ENCODE measurements at places on chromosomes 16 and 17.

DNA sequence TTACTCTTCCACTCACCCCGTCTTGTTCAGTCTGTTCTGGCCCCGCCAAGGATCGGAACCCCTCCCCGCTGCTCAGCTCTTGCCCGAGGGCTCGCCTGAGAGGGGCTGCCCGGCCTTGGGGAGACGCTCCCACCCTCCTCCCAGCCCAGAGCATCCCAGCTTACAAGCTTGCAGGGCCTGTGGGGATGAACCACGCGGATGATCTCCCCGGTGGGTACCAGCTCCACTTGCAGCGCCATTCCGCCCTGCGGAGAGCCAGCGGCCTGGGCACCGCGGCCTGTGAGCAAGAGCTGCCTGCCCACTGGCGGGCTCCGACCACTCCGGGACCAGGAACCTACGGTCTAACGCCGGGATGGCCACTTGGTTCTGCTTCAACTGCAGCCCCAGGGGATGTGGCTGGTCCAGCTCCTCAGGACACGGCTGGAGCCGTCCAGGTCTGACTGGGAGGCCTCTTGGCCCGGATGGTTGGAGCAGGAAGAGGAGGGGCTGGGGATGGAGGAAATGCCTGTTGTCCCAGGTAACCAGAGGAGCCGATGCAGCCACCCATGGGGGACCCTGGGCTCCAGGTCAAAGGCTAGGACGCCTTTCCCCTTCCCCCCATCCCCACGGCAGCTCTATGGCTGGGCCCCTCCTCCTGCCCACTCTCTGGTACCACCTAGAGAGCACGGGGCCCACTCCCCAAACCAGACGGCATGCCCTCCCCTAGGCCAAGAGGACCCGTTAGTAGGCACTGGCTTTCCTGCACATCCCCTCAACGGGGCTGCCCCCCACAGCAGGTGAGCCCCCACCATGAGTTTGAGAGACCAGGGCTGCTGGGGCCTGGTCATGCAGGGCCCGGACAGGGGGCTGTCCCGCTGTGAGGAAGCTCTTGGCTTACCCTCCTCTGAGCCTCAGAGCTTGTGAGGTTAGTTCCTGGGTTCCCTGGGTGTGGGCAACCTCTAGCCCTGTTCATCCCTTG is at the start of gene MYO1C:
MYO1C (minus strand) TSS at position 438 of the 958 bp plus-strand sequence; CDS start at position 239, 199 bp downstream.
- no peak for DNase-seq

- no peak for DNase-seq
These were observed 218.6 kb upstream of the ASIC2 start for GRCh38 chr17:33511670-33512069.

DNA sequence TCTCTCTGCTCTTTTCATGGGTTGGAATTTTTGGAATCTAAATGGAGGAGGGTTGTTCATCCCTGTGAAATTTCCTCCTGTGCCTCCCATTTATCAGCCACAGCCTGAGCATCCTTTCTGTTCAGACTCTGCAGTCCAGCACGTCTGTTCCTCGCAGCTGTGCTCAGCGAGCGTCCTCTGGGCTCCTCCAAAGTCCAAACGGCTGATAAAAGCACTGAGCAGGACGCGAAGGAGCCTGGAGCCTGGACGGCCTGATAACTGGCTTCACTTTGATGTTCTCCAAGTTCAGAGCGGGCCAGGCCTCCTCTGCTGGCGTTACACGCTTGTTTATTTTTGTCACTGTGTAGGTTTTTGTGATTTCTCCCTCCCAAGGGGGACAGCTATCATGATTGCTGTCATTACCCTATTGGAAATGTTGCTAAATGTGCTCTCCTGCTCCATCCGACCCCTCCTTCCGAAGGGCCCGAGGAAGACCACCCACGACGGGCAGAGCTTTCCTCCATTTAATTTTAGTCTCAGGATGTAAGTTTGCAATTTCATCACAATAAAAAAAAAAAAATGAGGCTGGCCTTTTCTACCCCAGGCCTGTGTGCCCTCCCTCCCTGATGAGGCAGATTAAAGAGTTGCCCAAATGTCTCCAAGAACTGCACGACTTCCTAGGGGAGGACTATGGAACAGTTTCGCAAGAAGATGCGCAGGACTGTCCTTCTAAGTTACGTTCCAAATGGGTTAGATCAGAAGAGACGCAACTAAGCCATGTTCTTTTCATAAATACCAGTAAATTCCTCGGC is 290.5 kb upstream of the FOXF1 start:
- DNase-seq: no peak

- DNase-seq: peak; percentile 14
These were observed 104.9 kb downstream of the CEP112 start for GRCh38 chr17:66087073-66087472.

GRCh38 chr17:45824475-45824874 is 20.2 kb upstream of the SPPL2C start:
- no peak for DNase-seq

DNA sequence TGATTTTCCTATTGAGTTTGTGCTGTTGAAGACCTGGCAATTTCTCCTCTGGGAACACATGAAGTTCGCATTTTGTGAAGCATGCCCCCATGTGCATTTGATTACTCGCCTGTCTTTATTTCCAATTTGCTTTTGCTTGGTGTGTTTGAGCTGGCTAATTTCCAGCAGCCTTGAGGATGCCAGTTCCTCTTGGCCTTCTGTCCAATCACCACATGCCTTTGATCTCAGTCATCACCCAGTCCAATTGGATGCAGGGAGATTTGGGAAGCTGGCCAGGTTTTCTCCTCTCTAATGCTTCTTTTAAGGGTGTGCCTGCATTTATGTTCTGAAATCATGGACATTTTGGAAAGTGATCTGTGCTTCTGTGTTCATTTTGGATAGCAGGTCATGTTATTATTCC is 3.8 kb upstream of the TMEM100 start:
- peak; percentile 98 for DNase-seq

DNA sequence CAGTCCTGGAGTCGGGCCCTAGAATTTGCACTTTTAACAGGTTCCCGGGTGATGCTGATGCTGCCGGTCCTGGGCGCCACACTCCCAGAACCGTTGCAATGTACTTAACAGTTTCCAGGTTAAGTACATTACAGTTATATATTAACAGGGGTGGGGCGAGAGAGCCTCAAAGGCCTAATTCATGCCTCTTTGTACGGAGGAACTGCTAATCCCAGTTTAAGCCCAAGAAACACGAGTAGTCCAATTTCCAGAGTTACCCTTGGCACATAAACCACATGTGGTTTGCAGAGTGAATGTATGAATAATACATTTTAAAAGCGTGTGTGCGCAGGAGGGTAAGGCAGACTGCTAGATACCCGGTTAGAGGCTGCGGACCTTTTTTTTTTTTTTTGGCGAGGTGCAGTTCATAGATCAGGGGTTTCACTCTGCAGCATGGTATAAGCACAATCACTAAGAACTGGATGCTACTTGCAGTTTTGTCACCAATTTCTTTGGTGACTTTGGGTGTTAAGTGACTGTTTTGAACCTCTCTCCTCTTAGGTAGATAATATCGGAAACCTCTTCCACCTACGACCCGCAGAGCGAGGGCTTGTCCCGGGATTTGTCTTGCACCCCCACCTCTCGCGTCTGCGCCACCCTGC is 713 bp downstream of the COX11 start:
- peak; percentile 59 for DNase-seq

DNA sequence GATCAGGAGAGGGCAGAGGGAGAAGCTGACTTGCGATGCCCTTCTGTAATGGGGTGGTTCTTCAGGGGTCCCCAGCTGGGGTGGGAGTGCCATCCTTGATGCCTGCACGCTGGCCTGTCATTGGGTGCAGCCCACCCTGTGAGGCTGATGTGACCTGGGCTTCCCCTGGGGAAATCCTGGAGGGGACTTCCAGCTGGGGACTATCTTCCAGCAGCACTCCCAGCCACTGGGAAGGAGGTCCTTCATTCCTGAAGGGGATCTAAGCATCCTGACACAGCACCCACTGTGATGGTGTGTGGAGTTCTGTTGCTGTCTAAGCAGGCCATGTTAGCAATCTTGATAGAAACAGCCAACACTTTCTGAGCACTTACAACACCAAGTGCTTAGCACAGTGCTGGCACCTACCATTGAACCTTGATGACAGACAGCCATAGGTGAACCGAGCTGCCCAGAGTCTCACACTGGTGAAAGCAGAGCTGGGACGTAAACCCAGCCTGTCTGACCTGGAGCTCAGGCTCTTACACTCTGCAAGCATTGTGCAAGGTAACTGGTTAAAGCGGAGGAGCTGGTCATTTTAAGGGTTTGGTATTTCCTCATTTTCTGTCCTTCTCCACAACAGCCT is 211.3 kb downstream of the CCDC182 start:
- no peak for DNase-seq

- no peak for DNase-seq
These were observed 45.8 kb downstream of the SYT17 start for GRCh38 chr16:19213885-19214284.

- no peak for DNase-seq
These were observed 47.3 kb upstream of the CMIP start for GRCh38 chr16:81397058-81397878.

- peak; percentile 59 for DNase-seq
These were observed 30.1 kb downstream of the VAC14 start for GRCh38 chr16:70770626-70771552.

DNA sequence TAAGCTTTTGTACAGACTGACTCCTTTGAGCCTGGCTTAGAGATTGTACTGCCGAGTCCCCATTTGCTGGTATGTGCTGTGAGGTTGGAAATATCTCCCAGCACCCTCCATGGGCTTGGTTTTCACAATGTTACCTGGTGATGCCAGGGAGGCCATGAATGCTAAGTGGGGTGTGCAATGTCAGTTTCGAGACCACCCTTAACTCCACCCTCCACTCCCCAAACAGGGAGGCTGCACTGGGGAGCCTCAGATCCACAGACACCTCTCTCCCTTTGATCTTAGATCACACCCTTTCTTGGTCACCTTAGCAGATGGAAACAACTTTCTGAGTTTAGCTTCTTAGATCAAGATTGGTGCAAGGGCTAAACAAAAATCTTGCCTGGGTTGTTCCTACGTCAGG is 28.6 kb upstream of the PIK3R6 start:
- DNase-seq: no peak

DNA sequence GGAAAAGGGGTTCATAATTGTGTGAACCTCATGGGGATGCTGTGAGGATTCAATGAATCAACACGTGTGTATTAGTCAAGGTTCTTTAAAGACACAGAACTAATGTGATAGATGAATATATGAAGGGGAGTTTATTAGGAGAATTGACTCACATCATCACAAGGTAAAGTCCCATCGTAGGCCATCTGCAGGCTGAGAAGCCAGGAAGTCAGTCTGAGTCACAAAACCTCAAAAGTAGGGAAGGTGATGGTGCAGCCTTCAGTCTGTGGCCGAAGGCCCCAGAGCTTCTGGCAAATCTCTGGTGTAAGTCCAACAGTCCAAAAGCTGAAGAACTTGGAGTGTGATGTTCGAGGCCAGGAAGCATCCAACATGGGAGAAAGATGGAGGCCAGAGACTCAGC is 413.4 kb downstream of the CDH13 start:
- peak; percentile 79 for DNase-seq

GRCh38 chr17:67602974-67603373 is 114.8 kb upstream of the NOL11 start:
- DNase-seq: peak; percentile 54

GRCh38 chr17:48970224-48970623 is 1.8 kb upstream of the GIP start:
- no peak for DNase-seq

GRCh38 chr16:86580063-86580790 is 1.9 kb downstream of the FOXL1 start:
- DNase-seq: peak; percentile 56

DNA sequence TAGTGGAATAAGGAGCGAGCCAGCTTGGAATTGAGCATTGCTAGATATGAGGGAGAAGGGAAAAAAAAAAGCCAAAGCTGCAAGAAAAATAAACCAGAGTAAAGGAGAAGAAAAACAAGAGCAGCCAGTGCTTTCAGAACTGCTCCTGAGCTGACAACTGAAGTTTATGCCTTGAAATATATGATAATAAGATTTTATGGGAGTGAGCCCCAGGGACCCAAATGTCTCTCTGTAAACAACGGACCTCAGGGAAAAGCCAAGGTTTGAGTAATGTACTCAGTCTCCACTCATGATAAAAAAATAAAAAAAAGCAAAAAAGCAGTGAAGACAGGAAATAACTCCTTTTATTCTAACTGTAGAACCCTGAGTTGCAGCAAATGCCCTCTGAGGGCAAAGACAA is 132.6 kb downstream of the SNX11 start:
- DNase-seq: no peak

DNA sequence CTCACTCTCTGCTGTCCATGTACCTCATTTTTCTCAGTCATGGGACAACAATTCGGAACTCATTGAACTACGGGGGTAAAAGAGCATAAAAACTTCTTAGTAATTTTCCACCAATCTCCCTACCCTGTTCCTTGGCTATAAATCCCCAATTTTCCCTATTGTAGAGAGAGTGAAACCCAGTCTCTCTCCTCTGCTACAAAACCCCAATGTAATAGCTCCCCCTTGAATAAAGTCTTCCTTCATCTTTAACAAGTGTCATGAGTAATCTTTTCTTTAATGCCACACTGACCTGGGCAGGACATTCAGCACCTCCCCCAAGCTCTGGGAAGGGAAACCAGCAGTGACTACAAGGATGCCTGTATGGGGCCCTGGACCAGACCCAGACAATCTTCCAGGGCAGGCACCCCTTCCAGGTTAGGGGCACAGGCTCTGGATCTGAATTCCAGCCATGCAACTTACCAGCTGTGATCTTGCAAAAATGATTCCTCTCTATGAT is 10.2 kb upstream of the EIF1 start:
- peak; percentile 37 for DNase-seq

DNA sequence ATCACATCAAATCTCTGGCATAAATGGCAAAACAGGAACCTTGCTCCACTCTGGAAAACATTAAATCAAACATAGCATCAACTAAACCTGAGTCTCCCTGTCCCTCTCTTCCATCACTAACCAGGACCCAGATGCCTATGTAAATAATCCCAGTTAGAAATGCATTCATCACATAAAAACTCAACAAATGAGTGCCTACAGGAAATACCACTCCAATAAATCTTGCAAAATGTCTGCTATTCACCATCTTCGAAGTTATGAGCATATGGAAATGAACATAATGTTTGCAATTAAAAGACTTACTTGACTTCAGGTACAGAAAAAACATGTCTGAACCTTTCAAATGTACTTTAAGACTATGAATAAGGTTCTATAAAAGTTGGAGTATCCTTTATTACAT is 425.0 kb downstream of the CDH11 start:
- no peak for DNase-seq

DNA sequence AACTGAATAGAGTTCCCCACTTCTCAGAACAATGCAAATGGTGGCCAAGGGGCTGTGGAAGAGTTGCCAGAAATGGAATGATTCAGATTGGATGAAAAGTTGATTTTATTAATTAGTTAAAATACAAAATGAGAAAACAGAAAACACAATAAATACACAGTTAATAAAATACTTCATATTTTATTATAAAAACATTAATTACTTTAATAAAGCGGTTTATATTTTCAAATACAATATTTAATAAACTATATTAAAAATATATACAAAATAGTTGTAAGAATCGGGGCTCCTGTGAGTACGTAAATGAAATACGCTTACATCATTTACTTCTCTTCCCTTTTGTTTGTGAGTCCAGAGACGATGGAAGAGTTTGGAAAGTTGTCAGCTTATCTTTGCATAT is 507.6 kb downstream of the WWOX start:
- no peak for DNase-seq

- no peak for DNase-seq
These were observed 52.5 kb downstream of the TMEM114 start for GRCh38 chr16:8537691-8538342.

GRCh38 chr16:3223913-3224515 is 10.9 kb downstream of the ZNF200 start:
- DNase-seq: peak; percentile 9
